ENCODE measurements at places on chromosomes 7 and 10. TPM values are rescaled to one million over a fixed set of nuclear protein-coding genes. Genes with fewer than 3 reads are reported as not detected.

The LIPN gene
- total RNA-seq: not detected

The CEP55 gene
- total RNA-seq: 68.6 TPM

The SEMA3D gene
- 0.10 TPM for total RNA-seq

The HEPACAM2 gene
- not detected for total RNA-seq

The ZNF727 gene
- total RNA-seq: not detected

All from A549 treated with Mapracorat at 1 μM for 4 hours (cell line).